ENCODE measurements at places on chromosomes 3 and 15.

GRCh38 chr3:31858439-31858838 is 122.6 kb downstream of the OSBPL10 start:
- DNase-seq: no peak

DNA sequence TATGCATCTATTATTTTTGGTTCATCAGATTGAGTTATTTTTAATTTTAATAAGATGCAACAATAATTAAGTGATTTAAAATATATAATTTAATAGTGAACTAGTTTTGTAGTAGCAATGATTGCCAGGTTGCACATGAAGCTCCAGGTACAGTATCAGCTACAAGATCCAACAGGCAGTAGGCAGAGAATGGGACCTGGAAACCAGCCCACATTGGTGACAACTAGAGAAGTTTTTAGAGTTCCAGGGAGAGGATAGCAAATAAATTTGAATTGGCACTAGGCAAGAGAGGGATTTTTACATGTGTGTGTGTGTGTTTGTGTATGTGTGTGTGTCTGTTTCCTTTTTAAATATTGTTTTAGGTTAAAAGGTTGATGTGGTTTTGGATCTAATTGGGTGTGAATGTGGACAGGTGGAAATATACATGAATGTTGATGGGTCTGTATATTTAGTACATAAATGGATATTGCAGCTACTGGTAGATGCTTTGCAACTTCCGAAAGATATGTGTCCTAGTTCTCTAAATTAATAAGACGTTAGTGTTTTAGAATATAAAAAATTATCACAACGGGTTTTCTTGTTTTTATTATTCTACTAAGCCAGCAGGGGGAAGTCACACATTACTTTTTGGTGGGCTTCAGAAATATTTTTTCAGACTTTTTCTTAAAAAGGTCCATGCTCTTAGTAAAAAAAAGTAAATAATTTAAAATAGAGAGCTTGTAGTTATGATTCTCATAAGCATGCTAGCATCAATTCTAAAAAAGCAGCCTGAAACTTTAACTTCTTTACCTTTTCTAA is 110.1 kb upstream of the GBE1 start:
- DNase-seq: no peak

DNA sequence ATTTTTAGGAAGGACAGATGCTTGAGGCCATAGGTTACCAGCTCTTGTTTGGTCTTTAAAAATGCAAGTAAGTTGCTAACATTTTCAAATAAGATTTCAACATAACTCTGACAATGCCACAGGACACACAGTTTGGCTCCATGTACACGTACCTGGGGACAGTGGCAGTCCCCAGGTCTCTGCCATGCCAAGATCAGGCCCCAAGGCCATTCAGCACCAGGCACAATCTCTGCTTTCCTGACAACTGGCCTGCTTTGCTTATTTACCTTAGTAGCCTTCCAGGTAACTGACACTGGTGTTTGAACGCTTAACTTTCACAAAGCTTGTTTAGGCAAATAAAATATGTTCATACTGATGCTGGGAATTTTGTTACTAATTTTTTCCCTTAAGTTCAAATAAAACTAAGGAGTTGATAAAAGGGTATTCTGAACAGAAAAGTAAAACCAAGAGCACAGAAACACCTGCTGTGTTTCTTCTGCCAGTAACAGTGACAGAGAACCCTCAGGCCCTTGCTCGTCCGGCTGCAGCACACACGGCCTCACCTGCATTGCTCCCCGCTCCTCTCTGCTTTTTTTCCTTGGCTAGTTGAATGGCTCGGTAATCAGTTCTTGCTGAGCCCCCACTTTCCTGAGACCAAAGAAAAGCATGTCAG is 16.5 kb downstream of the ZXDC start:
- no peak for DNase-seq

DNA sequence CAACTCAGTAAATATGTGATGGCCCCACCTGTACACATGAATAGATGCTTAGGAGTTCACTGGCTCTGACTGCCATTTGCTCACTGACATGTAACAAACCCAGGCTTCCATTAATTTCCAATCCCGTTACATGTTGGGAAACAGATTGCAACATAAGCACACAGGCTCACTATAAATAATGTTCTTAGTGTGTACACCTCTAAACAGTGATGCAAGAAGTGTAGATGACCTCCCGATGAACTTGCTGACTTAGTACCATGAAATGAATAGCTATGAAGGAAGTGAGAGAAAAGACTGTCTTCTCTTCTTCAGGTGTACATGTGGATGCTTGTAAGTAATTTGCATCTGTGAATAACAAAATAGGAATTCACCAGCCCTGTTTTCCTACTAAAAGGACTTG is 21.4 kb upstream of the FSIP1 start:
- DNase-seq: no peak

GRCh38 chr3:81080608-81081007 is 680.8 kb downstream of the GBE1 start:
- no peak for DNase-seq

- DNase-seq: no peak
These were observed 8.5 kb upstream of the CDCP1 start for GRCh38 chr3:45154641-45155147.

DNA sequence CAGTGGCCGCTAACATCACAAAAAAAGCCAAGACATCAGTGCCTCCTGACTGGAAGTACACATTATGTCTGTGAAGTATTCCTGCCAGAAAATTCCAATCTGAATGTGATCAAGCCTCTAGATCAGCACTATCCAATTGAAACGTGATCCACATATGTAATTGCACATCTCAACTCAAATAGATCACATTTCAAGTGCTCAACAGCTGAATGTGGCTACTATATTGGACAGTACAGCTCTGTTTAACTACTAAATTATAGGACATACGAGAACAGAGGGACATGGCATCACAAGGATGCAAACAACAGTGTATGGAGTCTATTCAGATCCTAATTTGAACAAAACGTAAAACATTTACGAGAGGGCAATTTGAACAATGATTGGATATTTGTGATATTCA is 542 bp upstream of the UBAP1L start:
- no peak for DNase-seq

DNA sequence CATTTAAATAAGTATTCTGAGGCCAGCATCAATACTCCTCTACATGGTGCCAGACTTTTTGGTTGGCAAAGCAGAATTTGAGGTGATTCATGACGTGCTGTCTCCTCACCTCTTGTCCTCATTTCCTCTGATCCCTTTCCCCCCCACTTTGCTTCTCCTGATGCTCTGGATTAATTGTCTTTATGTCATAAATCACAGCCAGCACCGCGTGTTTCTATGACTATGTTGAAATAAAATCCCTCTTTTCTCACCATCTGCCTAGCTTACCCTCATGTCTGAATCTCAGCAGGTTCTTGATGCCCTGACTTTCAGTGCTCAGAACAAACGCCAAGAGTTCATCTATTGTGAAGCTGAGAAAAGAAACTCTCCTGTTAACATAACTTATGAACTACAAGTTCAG is 19.7 kb upstream of the PTPRG start:
- no peak for DNase-seq

DNA sequence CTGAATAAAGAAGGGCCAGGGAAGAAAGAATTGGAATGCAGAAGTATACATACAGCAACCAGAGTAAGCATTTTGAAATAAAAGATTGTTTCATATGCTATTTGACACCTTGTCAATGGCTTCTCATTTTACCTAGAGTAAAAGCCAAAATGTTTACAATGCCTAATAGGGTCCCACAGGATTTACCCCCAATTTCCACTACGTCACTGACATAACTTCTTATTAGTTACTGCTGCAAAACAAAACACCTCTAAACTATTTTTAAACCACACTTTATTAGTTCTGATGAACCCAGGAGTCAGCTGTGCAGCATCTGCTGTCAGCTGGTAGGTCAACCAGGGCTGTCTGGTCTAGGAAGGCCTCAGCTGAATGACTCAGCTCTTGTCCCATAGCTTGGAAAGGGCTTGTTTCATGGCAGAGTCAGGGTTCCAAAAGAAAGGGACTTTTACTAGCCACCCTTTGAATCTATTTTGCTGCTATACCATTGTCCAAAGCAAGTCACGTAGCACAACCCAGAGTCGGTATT is 945.1 kb downstream of the EPHA3 start:
- DNase-seq: no peak

GRCh38 chr3:58098531-58098930 is 90.3 kb downstream of the FLNB start:
- no peak for DNase-seq

DNA sequence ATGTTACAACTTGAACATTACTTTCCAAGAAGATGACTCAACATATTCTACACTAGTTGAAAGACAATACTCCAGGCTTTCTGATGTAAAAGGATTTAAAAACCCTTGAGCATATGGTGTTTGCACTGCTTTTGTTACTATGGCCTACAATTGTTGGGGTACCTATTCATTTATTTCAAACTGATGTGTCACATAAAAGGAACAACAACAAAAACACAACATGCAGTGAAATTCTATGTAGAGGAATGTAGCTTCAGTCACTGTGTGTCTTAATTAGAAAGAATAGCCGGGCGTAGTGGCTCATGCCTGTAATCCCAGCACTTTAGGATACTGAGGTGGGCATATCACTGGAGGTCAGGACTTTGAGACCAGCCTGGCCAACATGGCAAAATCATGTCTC is 1.6 kb downstream of the SPATA16 start:
- DNase-seq: no peak

- DNase-seq: no peak
These were observed 41.1 kb upstream of the NANOGP8 start for GRCh38 chr15:35126236-35126635.

GRCh38 chr3:172094621-172095557 is 55.5 kb downstream of the FNDC3B start:
- peak; percentile 26 for DNase-seq

DNA sequence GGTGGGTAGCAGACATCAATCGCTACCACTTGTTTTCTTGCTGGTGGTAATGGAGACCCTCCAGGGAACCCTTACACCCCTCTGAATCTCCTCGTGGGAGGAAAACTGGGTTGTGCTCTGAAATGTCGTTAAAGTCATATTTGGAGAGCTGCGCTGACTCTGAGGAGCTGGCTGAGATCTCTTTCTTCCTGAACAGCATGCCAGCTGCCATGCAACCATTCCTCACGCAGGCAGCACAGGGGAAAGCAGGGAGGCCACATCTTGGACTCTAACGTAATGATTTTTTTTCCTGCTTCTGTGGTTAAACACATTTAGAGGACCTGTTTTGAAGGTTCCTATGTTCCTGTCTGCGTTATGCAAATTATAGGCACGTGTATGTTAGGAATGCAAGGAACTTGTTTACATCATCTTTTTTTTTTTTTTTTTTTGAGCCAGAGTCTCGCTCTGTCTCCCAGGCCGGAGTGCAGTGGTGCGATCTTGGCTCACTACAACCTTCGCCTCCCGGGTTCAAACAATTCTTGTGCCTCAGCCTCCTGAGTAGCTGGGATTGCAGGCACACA is 156.7 kb downstream of the TJP1 start:
- no peak for DNase-seq

- DNase-seq: no peak
These were observed 85.9 kb downstream of the AQR start for GRCh38 chr15:34883633-34884032.

GRCh38 chr15:26889298-26889898 is 22.5 kb downstream of the GABRA5 start:
- peak; percentile 46 for DNase-seq

DNA sequence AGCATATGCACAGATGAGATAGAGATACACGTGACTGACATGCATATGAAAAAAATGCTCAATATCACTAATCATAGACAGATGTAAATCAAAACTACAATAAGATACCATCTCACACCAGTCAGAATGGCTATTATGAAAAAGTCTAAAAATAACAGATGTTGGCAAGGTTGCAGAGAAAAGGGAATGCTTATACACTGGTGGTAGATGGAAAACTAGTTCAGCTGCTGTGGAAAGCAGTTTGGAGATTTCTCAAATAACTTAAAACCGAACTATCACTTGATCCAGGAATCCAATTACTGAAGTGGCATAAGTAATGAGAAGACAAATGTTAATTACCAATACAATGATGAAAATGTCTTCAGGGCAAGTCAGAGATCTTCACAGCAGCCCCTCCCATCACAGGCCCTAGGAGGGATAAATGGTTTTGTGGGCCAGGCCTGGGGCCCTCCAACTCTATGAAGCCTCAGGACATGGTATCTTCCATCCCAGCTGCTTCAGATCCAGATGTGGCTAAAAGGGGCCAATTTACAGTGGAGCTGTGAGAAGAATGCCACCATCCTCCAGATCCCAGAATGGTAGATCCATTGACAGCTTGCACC is 71.4 kb upstream of the PLSCR4 start:
- no peak for DNase-seq

DNA sequence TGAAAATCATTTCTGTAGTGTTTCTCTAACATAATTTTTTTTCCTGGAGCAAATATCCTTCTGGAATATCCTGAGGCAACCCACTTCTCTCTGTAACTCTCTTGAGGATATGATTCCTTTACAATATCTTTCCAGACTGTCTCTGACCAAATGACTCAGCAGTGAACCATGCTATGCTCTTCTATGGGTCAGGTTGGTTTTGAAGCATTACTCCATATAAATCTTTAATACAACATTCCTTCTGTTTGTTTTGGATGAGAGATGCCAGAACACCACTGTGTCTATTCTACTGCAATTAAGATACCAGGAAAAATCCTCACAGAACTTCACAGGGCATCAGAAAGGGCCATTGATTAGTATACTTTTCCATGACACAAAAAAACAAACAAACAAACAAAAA is 626.4 kb upstream of the ZNF385D start:
- no peak for DNase-seq

DNA sequence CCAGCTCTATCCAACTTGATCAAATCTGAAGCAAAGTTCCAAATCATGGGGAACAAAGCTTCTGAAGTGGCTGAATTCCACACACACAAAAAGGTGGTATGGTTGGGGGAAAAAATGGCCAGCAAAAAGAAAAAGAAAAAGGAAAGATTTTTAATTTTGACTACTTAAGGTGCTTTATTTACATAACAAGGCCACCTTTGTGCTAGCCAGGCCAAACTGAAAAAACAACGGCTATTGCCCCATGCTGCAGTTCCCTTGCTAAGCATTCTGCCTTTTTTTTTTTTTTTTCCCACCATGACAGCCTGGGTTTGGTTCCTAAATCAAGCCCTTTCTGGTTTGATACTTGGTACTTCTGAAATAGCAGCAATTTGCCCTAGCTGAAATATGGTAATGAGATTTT is 66.5 kb upstream of the DAZL start:
- DNase-seq: no peak

DNA sequence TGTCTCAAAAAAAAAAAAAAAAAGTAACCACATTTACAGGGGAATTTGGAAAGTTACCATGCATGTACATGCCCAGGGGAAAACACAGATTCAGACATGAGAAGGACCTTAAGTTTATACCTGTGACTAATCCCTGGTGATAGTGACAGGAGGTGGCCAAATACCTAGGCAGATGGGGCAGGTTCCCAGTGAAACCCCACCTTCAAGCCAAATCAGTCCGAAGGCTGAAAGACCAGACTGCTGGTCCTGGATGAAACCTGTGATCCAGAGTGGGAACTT is 15.8 kb downstream of the SPCS1 start:
- no peak for DNase-seq

- DNase-seq: no peak
These were observed 14.5 kb downstream of the EFCAB12 start for GRCh38 chr3:129413687-129414506.
